Stimulated activated CD4-positive, alpha-beta T cell treated with anti-CD3 and anti-CD28 coated beads, Interleukin-2, amount 100 ng/mL, for 48 hours (primary cell): ENCODE measurements at places on chromosomes 7 and 10.

DNA sequence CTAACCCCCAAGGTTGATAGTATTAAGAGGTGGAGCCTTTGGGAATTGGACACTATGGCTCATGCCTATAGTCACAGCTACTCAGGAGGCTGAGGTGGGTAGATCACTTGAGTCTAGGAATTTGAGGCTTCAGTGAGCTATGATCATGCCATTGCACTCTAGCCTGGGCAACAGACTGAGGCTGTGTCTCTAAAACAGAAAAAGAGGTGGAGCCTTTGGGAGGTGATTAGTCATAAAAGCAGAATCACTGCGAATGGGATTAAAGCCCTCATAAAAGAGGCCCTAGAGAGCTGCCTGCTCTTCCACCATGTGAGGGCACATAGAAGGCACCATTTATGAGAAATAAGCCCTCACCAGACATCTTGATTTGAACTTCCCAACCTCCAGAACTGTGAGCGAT, 81.9 kb downstream of the SKAP2 start:
- DNase-seq = no peak

DNA sequence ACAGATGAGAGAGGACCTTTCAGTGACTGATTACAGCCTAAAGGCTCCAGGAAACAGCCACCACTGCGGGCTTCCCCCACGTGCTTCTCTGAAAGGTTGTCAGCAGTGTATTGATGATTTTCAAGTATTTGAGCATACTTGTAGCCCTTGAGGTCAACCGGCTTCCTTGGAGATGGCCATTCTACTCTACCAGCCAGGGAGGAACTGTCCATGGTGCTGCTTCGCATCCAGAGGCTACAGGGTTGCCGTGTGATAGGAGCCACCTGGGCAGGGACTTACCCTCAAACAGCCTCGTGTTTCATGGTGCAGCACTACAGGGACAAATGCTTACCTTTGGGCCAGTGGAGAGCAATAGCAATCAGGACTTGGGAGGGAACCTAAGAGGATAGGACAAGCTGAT, 179.5 kb downstream of the DPP6 start:
- no peak for DNase-seq

- no peak for DNase-seq
Observed at GRCh38 chr10:86440874-86441843, 74.6 kb upstream of the GRID1 start.

GRCh38 chr10:36021096-36021495, 379.0 kb upstream of the FZD8 start:
- DNase-seq = no peak

DNA sequence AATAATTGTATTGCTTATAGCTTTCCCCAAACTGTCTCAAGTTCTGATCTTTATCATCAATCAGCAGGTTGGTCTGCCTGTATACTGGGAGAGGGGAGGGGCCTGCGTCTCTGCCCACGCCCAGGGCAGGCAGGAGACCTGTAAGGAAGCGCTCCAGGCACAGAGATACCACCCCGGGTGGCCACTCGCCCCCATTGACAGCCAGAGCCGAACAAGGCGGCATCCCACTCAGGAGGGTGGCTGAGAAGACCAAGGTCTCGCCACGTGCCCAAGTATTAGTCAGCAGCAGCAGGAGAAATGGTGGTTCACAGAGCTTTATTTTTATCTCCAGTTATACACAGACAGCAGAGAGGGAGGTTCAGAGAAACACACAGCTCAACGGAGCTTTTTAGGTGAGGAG, 7.2 kb downstream of the STK32C start:
- no peak for DNase-seq

GRCh38 chr7:120864141-120864900, 6.4 kb upstream of the TSPAN12 start:
- no peak for DNase-seq

- no peak for DNase-seq
Observed at GRCh38 chr7:106597014-106597413, 63.9 kb downstream of the CCDC71L start.

DNA sequence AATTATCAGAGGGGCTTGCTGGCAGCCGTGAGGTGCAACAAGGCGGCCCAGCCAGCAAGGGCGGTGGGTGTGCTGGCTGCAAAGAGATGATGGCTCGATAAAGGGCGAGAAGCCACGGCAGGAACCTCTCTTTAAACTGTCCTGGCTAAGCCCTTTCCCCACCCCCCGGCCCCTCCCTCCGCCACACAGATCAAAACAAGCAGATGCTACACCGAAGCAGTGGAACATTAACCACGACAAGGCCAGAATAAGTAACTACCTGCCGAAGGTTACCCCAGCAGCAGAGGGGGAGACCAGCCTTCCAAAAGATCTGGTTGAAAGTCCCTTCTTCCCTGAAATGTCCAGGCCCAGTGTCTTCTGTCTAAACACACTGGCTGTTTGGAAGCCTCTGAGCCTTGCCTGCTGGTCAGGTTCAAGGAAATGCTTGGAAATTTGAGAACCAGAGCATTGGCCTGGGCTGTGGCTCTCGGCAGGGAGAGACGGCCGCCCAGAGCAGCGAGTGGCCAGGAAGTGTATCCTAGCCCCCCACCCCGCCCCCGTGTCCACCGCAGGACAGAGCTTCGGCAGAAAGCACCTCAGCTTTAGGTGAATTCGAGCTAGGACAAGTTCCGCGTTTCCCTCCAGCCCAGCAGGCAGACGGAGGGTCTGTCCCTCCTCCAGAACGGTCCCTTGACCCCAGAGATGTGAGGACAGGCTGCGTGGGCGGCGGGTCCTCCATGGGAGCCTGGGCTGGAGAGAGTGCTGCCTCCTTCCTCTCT, 2.1 kb downstream of the FAM20C start:
- DNase-seq = no peak

- no peak for DNase-seq
Observed at GRCh38 chr10:89151857-89152256, 55.3 kb downstream of the CH25H start.

GRCh38 chr7:133829336-133829897, 297.7 kb upstream of the LRGUK start:
- DNase-seq = no peak

GRCh38 chr10:20694296-20694695, 202.8 kb downstream of the NEBL start:
- DNase-seq = no peak

GRCh38 chr10:73744664-73744975, 448 bp downstream of the SEC24C start:
- DNase-seq = peak; percentile 51

DNA sequence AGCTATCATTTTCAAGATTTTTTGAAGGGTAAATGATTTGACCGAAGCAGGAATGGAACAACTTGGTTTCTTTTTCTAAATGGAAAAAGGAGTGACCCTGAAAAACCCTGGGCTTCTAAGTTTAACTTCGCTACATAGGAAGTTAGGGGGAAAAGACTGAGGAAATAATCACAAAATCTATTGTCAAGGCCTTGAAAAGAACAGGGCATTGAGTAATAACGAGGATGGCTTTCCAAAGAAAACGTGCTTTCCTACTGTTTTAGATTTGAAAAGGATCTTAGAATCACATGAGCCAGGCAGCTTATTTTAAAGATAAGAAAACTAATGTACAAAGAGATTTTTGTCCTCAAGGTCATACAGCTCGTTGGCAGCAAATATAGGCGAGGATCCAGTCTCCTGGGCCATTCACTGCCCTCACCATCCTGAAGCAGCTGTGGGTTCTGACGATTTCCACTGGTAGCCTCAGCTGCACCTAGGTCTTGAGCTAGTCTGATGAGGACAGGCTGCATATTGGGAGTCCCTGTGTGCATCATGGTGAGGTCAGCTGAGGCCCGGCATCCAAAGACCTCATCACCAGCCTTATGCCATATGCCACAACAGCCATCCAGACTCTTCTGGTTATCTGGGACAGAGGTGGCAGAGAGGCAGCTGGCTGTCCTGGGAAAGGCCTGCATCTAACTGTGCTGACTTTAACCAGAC, 384.7 kb upstream of the NRP1 start:
- no peak for DNase-seq

- no peak for DNase-seq
Observed at GRCh38 chr7:67535241-67535989, 538.8 kb downstream of the TYW1 start.

DNA sequence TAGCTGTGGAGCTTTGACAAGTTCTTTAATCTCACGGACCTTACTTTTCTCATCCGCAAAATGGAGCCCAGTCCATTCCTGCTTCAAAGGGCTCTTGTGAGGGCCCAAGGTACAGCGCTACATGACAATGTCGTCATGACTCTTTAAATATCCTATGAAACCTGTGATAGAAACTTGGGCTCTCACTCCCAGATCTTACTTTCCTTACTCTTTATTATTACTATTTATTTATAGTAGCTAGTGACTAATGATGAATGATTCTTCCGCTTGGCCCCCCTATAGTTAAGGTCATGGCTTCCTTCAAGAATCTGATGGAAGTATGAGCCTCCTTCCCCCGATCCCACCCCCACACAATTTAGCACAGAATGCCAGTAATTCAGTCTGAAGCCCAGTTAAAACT, 41.9 kb downstream of the RBM20 start:
- DNase-seq = no peak

GRCh38 chr10:114380060-114380459, 24.2 kb downstream of the AFAP1L2 start:
- no peak for DNase-seq

GRCh38 chr10:95467162-95467599, 94.0 kb downstream of the SORBS1 start:
- DNase-seq = no peak

GRCh38 chr7:127979728-127980126, 51.5 kb downstream of the LRRC4 start:
- no peak for DNase-seq

GRCh38 chr7:22826593-22826992, 3.9 kb upstream of the TOMM7 start:
- DNase-seq = no peak

DNA sequence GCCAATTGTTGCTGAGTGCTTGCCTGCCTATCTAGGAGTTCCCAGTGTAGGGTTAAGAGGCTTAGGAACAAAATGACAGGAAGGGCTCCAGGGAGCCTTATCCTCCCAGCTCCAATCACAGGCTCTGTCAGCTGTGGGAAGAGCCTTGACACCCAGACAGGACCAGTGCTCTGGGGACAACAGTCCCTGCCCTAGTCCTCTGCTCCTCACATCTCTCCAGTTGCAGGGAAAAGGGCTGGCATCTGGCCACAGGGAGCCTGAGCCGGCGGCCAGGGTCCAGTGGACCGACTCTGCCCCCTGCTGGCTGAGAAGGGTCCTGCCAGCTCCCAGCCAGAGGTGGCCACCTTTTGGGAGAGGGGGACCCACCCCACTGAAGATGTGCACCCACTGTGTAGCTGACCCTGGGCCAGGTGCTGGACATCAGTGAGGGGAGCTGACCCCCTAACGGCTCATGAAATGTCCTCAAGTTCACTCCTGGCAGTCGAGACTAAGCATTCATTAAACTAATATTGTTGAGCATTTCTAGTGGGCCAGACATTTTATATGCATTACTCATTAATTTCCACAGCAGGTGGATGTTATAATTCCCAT, 17.6 kb downstream of the DNAJB12 start:
- DNase-seq = peak; percentile 79

- DNase-seq = no peak
Observed at GRCh38 chr10:77565590-77566023, 72.0 kb downstream of the KCNMA1 start.

- peak; percentile 72 for DNase-seq
Observed at GRCh38 chr10:79331709-79332108, 15.6 kb upstream of the PPIF start.

DNA sequence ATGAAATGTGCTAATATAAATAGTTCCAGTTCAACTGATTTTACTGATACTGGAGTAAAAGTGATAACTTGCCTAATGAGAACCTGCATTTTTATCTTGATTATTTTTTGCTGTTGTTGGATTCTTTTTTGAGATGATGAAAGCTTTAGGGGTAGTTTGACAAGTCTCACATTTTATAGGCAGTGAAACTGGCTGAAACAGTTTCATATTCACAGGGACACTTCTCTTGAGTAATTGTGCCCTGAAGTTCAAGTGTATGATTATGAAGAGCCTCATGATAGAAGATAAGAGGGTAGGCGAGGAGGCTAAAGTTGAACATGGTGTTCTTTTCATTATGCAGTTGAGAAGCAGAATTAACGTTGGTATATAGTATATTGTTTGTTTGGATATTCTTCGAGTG, 5.1 kb downstream of the AUTS2 start:
- no peak for DNase-seq

DNA sequence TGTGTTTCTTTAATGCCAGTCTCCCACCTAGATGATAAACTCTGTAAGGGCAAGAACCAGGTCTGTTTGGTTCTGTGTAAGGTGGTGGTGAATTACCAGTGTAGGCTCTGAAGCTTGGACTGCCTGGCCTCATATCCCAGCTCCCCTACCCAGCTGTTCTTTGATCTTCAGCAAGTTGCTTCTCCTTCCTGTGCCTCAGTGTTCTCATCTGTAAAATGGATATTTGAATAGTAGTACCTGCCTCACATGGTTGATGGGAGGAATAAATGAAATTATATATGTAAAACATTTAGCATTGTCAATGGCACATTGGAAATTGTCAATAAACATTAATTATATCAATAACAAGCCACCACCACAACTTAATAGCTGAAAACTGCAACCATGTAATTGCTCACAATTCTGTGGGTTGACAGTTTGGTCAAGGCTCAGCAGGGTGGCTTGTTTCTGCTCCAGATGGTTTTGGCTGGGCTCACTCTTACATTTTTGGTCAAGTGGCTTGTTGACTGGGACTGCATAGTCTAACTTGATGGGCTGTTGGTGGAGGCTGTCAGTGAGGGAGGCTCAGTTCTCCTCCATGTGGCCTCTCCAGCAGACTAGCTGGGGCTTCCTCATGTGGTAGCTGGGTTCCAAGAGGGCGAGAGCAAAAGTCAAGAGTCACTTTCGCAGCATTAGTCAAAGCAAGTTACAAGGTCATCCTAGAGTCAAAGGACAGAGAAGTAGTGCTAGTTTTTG, 84.5 kb upstream of the DUSP5 start:
- no peak for DNase-seq

- DNase-seq = no peak
Observed at GRCh38 chr10:27235706-27236105, 4.9 kb downstream of the ACBD5 start.

DNA sequence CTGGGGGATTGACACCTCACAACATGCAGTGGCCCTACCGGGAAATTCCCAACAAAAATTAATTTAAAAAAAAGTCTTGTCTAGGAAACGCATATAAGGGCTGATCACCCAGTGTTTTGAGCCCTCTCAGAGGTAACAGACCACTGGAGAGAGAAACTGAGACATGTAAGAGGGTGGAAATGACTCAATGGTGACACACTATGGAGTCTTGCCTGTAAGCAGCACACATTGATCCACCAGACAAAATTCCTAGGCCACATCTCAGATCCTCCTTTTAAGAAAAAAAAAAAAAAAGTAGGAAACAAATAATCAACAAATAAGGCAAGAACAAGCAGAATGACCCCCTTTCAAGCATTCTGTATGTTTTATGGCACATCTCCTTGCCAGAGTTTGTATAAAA, 296.2 kb downstream of the MAGI2 start:
- no peak for DNase-seq

DNA sequence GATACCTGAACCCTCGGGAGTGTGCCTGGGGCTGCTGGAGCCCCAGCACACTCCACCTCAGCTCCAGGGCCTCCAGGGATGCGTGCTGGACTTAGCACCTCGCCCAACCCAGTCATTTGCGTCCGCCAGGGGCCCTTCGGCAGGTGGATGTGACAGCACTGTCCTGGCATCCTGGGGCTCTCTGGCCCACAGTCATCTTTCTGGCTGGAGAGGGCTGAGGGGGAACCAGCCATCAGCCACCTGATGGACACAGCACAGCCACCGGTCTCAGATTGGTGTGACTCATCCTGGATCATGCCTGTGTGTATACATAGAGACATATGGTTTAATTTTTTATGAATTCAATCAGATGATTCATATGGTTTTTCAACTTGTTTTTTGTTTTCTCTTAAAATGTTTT, 11.1 kb downstream of the ZNF775 start:
- DNase-seq = no peak

- no peak for DNase-seq
Observed at GRCh38 chr7:95758187-95758586, 14.2 kb upstream of the DYNC1I1 start.
